Stimulated activated CD4-positive, alpha-beta T cell treated with anti-CD3 and anti-CD28 coated beads, Interleukin-1b, Interleukin-23, amount 100 ng/mL, for 1 hour (primary cell): ENCODE measurements at places on chromosomes 4 and X.

- DNase-seq, result no peak
Measured at GRCh38 chr4:65651751-65652150, 18.5 kb downstream of the EPHA5 start.

DNA sequence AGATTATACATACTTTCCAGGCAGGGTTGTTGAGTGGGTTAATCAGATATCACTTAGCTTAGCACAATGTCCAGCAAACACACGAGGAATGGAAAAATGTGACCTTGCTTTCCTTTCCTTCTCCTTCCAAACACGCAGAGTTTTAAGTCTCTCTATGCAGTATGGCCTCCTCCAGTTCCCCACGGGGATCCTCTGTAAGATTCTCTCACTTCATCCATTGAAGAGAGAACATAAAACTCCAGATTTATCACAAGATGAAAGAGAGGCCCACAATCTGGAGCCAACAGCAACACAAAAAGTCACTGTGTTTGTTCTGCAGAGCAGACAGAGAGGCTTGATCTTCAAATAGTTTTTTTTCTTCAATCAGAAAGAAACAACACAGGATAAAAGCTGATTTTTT lies 336.8 kb upstream of the CLNK start:
- no peak for DNase-seq

DNA sequence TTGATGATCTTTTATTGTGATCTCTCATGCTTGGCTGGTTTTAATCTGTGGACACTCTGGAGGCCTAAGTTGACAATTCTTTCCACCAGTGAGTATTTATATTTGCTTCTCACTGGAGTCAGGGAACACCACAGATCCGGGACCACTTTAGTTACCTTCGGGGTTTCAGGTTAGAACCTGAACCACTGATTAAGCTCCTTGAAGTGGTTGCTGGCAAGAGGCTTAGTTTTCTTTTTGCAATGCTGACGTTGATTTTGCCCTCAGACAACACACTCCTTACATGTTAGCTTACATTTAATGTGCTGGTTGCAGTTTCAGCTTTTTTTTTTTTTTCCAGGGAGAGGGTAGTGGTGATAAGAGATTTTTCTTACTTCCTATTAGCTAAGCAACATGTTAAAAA lies 10.5 kb upstream of the ZNF330 start:
- no peak for DNase-seq

- DNase-seq, result no peak
Measured at GRCh38 chr4:130183766-130184165, 1087.8 kb downstream of the C4orf33 start.

GRCh38 chr4:13313856-13314255 lies 170.3 kb downstream of the RAB28 start:
- DNase-seq, result no peak

DNA sequence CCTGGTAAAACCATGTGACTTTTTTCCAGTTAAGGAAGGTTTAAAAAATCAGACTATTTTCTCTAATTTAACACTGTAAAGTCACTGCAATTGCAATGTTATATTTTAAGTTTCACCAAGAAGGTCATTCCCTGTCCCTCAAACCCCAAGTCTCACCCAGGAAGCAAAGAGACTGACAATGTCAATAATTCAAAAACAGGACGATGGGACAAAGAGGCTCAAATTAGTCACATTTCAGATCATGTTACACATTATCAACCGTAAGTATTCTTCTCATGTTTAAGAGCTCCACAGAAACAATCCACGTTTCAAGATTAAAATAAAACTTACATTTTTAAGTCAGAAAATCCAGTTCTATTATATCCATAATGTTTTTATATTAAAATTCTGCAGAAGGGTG lies 13.2 kb downstream of the SHISA3 start:
- DNase-seq, result no peak

DNA sequence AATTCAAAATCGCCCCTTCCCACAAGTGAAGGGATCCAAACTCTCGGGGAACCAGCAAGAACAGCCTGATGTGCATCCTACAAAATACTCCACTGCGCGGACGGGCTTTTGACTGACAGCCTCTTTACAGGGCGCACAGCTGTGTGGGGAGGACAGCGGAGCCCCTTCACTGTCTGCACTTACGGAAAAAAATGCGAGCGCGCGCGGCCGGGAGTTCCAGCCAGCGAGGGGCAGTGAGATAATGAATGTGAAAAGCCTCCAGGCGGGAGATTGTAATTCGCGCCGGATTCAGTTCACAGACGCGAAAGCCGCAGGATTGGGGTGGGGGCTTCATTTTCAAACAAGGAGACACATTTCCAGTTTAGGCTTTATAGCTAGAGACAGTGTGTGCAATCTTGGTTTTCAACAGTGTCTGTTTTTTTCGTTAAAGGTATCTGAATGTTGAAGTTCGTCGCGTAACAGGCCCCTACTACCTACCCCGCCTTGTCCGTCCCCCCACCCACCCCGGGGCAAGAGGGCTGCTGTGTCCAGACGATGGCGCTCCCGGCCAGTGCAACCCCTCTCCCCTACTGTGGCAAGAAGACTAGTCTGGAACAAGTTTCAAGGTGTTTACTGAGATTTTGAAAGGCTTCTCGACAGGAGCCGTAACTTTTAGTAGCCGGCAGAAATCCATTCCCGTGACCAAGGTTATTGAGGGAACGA lies 1.7 kb upstream of the GPR50 start:
- DNase-seq, result no peak

- no peak for DNase-seq
Measured at GRCh38 chr4:6992728-6993677, 50.2 kb upstream of the TADA2B start.

DNA sequence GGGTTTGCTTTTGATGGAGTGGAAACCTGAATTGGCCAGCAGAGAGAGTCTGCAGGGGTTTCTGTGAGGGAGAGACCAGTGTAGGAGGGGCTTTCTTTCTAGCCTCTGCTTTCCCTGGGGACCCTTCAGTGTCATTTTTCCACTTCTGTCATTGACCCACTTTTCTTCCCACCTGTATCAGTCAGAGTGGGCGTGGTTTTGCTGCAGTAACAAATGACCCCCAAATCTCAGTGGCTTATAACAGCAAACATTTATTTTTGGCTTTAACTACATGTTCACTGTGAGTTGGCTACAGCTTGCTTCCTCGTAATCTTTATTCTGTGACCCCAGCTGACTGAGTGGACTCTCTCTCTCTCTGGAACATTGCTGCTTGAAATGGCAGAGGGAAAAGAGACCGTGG lies 25.6 kb upstream of the PTTG2 start:
- no peak for DNase-seq

DNA sequence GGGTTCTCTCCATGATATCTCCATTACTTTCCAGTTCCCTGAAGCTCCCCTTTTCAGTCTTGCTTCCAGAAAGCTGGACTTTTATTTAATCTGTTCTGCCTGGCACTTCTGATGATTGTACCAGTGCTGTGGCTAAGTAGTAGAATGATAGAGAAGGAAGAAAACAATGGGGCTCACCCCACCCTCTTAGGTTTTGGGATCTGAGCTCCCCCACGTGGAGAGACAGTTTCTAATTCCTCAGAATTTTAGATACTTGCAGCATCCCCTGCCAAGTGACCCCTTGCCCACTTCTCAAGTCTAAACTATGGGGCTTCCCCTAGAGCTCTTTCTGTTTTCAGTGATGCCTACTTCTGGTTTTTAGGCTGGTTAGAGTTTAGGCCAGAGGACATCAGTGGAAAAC lies 73.9 kb downstream of the GC start:
- no peak for DNase-seq

GRCh38 chr4:180449395-180449956 lies 1793.7 kb upstream of the TENM3 start:
- no peak for DNase-seq

- no peak for DNase-seq
Measured at GRCh38 chrX:51894697-51895336, 1.4 kb downstream of the MAGED1 start.

DNA sequence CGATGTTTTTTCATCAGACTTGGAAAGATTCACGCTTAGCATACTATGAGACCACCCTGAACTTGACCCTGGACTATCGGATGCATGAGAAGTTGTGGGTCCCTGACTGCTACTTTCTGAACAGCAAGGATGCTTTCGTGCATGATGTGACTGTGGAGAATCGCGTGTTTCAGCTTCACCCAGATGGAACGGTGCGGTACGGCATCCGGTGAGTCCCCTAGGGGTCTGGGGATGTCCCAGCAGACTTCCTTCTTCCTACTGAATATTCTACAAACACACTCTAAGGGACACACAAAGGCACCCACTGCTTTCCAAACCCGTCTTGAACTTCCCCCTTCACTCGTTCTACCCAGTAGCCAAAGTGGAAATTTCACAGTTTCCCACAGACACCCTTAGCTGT lies 9.3 kb downstream of the GABRQ start:
- no peak for DNase-seq

- no peak for DNase-seq
Measured at GRCh38 chr4:75321484-75321883, 192.7 kb downstream of the RCHY1 start.

- DNase-seq, result no peak
Measured at GRCh38 chr4:153221783-153222706, 17.8 kb downstream of the TRIM2 start.

DNA sequence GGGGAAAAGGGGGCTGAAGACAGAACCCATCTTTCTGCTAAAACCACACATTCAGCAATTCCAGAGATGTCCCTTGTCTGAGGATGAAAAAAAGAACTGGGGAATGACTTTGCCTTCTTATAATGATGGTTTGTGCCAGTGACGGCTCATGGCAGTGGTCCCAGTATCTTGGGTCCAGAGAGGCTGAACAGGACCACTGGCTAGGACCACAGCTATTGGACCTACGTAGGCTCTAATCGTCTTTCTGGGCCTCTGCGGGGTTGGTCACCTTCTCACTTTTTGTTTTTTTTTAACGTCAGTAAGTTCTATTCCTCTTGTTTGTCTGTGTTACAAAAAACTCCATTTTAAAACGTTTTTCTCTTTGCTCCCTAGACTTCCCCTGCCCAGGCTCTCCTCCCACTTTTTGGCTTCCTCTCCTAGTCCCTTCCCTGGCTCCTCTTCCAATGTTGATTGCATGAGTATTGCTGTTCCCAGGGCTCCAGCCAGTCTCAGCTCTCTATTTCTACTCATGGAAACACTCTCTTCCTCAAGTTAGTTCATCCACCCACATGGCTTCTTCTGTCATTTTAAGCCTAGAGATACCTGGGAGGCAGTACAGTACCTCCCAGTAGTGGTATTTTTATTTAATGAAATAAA lies 52.6 kb upstream of the STX18 start:
- no peak for DNase-seq

DNA sequence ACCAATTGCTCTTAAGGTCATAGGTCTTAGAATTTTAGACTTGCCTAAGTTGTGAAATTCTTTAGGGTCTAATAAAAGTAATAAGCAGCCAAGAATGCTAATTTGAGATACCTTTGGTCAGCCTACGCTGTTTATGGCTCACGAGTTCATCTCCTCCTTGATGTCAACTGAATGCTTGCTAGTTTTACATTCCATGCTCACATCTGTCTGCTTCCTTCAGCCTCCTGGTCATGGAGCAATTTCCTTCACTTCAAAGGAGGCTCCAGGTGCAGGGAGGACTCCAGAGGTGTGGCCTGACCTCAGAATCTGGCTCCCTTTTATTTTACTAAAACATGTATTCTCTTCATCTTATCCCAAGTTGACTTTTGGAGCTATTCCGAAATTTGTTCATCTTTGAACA lies 23.3 kb upstream of the LNX1 start:
- no peak for DNase-seq

DNA sequence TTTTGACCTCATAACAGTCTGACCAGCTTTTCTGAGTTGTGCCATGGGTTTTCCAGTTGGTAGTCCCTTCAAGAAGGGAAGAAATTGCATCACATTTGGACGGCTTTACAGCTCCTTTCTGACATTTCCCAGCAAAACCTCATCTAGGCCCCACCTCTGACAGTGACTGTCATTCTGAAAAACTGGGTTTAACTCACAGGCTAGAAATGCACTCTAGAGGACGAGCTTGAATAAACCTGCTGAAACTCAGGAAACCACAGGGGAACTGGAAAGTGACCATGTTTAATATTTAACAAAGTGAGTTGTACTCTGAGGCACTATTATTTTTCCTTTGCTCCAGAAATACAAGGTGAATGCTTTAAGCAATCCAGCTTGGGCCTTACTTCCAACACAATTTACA lies 434.3 kb upstream of the RASGEF1B start:
- no peak for DNase-seq

DNA sequence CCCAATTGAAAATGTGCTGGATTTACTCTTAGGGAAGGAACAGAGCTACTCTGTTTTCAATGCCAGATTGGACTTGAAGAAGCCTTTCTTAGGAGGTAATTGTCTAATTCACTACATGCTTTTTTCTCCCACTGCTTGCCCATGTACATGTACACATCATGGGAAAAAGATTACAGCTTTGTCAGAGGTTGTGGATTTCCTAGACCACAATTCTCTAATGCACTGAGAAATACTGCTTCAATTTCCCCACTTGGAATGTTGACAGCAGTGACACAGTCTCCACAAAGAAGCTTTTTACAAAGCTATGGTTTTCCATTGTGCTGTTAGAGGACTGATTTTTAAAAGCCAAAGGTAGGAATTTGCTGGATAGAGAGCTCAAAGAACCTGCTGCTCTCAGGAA lies 19.5 kb downstream of the ZAR1 start:
- DNase-seq, result no peak

GRCh38 chrX:103615781-103616371 lies 8.1 kb downstream of the TCEAL3 start:
- DNase-seq, result no peak

GRCh38 chr4:14929669-14930068 lies 72.6 kb upstream of the CPEB2 start:
- DNase-seq, result no peak

DNA sequence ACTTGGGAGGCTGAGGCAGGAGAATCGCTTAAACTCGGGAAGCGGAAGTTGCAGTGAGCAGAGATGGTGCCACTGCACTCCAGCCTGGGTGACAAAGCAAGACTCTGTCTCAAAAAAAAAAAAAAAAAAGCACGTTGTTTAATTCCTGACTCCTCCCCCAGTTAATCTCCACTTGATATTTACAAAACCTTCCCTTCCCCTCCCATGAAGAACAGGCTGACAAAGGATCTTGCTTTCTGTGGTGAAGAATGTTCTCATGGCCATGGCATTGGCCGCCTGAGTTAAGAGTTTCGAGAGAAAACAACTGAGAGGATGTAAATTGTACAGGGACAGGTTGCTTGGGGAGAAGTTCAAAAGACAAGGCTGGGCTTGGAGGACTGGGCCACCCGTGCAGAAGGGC lies 168.2 kb upstream of the BCOR start:
- DNase-seq, result no peak

DNA sequence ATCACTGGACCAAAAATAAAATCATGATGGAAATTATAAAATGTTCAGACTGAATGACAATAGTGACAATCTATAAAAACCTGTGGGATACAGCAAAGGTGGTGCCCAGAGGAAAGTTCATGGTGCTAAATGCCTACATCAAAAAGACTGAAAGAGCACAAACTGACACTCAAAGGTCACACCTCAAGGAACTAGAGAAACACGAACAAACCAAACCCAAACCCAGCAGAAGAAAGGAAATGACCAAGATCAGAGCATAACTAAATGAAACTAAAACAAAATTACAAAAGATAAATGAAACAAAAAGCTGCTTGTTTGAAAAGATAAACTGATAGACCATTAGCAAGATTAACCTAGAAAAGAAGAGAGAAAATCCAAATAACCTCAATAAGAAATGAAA lies 78.7 kb downstream of the ANAPC10 start:
- DNase-seq, result no peak
